Stimulated activated CD8-positive, alpha-beta memory T cell treated with anti-CD3 and anti-CD28 coated beads, Interleukin-4, amount 100 ng/mL, for 1 hour (primary cell): ENCODE measurements at places on chromosomes 4 and X.

DNA sequence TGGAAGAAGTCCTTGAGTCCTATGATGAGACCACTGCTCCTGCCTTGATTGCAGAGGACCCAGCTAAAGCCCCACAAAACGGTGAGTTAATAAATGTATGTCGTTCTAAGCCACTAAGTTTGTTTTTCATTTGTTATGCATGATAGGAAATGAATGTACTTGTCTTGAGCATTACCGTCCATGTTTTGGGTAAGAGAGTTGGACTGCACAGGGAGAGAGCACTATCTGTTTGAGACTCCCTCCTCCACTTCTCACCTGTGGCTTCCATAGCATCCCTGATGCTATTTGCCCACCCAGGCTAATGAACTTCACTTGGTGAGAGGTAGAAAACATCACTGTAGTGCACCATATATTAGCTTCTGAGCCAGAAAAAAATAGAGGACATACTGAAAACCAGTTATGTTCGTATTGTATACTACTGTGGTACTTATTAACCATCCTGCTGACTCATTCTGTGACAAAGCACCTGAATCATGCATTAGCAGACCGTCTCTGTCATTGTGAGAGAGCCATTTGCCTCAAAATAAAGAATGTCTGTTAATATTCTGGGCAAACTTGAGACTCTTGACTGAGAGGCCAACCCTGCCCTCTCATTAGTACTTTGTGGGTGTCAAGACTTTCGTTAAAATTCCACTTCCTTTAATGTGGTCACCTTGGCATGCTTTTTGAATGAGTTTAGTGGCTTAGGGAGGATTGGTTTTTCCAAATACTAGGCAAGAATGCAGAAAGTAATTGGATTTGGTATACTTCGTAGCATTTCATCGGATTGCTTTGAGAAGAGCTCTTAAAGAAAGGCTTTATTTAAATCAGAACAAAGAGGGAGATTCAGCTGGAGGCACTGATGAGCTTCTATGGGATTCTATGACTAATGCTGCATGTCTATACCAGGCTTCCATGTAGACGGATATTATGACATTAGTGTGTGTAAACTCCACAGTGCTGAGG, 99.3 kb upstream of the GRPR start:
- no peak for DNase-seq

GRCh38 chrX:1492421-1493012, 39.8 kb upstream of the ASMTL start:
- no peak for DNase-seq

DNA sequence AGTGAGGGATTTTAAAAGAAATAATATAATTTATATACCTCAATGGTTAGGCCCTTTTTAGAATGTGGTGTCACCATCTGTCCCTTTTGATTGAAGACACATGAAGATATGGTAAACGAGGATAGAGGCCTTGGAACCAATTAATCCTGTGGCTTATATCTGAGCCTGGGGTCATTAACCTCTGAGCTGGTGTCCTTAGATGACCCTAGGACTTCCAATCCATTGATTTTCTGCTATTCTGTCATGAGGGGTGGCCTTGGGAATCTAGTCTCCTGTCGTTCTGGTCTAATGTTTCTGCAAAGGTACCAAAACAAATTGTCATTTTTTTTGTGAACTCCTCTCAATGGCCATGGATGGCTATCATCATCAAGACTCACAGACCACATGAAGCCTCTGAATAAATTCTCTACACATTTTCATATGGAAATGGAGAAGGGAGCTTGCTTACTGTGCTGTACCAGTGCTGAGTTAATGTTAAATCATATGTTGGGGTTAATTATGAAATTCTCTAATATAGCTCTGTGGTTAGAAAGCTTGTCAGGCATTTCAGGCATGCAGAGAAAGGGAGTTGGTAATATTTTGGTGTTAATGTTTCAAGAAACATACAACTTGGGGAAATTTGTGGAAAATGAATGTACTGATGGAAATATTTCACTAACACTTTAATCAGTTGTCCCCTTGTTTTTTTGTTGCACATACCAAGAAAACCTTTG, 204.2 kb upstream of the IL15 start:
- no peak for DNase-seq

DNA sequence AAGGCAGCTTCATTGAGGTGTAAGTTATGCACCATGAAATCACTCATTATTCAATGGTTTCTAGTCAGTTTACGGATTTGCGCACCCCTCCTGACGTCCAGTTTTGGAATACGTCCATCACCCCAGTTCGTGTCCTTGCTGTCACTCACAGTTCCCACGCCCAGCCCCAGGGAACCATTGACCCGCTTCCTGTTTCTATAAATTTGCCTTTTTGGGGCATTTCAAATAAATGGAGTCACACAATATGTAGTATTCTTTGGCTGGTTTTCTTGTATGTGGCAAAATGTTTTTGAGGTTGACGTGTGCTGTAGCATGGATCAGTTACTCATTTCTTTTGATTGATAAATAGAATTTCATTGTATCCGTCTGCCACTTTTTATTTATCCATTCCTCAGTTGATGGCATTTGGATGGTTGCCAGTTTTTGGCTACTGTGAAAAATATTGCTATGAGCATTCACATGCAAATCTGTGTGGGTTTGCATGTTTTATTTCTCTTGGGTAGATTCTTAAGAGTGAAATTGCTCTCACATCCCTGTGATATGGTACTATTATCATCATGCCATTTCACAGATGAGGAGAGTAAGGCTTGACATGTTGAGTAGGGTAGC, 18.4 kb upstream of the SORCS2 start:
- no peak for DNase-seq

DNA sequence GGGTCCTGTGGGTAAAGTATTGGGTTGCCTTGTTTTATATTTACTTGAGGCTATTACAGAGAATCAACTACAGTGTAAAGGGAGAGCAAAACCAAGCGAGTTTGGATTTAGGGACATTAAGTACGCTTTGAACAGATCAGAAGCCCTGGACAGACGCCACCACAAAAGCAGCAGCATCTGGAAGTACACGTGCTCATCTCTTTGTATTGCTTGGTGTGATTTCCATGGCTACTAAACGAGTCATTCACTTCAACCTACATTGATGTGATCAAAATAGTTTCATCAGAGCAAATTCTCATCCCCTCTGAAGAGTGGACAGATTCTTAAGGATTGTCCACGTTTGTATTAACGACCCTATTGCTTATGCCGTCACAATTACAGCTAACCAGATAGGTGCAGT, 85.1 kb downstream of the SORBS2 start:
- no peak for DNase-seq

DNA sequence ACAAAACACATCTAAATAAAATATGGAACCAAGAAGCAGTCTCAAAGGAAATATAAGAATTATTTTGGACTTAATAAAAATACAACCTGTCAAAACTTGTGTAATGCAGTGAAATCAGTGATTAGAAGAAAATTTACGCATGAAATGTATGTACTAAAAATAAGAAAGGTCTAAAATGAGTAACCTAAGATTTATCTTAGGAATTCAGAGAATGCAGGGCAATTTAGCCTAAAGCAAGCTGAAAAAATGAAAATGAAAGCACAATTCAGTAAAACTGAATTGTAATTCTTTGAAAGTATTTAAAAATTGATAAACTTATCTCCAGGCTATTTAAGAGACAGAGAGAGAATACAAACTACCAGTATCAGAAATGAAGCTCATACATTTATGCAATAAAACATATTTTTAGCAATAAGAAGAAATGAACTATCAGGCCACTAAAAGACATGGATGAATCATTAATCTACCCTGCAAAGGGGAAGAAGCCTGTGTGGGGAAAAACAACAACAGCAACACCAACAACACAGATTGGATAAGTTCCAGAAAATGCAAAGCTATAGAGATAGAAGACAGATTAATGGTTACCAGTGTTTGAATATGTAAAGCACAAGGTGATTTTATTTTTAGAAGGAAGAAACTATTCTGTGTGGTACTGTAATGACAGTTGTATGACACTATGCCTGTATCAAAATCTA, 442.0 kb upstream of the ADGRL3 start:
- DNase-seq: no peak
